Osteocyte (in vitro differentiated cells): ENCODE measurements at places on chromosomes 16 and 17. TPM values are rescaled to one million over a fixed set of nuclear protein-coding genes. Genes with fewer than 3 reads are reported as not detected.

The TBC1D3C gene
- total RNA-seq, result not detected in 2 replicates

The TEKT1 gene
- not detected in 2 replicates for total RNA-seq

The NPIPB8 gene
- not detected in 2 replicates for total RNA-seq

- no peak for DNase-seq
Measured at GRCh38 chr16:4403133-4403949, 13.1 kb downstream of the CORO7 start.

DNA sequence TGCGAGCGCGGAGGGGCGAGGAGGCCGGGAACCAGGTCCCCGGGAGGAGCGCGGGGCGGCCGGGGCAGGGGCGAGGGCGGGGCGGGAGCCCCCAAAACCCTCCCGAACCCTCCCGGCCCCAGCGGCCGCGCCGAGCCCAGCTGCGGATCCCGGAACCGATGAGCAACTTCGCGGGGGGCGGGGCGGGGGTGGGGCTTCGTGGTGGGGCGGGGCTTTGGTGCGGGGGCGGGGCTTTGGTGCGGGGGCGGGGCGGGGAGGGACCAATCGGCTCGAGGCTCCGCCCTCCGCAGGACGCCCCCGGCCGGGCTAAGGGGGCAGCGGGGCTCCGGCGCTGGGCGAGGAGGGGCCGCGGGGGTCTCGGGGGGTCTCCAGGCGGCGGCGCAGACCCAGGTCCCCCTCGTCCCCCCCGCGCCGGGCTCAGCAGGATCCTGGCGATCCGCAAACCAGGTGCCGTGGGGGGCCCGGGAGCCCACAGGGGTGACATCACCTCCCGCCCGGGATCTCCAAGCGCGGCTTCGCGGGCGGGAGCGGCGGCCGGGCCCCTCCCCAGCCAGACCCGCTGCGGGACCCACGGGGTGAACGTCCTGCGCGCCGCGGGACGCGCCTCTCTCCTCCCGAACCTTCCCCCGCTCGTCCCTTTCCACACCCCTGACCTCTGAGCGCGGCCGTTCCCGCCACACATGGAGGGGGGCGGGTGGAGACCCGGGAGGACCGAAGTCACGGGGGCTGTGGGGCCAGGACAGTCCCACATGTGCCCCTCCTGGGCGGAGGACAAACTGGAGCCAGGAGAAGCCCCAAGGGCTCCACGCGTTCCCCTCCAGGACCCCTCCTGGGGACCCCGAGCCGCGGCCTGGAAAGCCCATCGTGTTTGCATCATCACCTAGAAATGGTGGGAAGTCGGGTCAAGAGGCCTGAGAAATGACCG lies at the start of gene ABR:
Gene ABR (minus strand): TSS at position 164 of the 925 bp plus-strand sequence. CDS start 254 bp downstream, outside the sequence.
- no peak for DNase-seq

- DNase-seq, result no peak
Measured at GRCh38 chr17:46950997-46951621, 27.9 kb downstream of the RPRML start.
